ENCODE measurements at places on chromosomes 6 and 20. TPM values are rescaled to one million over a fixed set of nuclear protein-coding genes. Genes with fewer than 3 reads are reported as not detected.

TFAP2A gene
- total RNA-seq: 1.9 TPM

- DNase-seq: no peak
Observed at GRCh38 chr6:160203076-160203475, 55.5 kb downstream of the SLC22A2 start.

- DNase-seq: no peak
Observed at GRCh38 chr6:124033501-124033900, 229.8 kb downstream of the NKAIN2 start.

- DNase-seq: no peak
Observed at GRCh38 chr20:19756761-19757486, 1.1 kb upstream of the RIN2 start.

PRPF6 gene
- total RNA-seq: 46.3 TPM

DNA sequence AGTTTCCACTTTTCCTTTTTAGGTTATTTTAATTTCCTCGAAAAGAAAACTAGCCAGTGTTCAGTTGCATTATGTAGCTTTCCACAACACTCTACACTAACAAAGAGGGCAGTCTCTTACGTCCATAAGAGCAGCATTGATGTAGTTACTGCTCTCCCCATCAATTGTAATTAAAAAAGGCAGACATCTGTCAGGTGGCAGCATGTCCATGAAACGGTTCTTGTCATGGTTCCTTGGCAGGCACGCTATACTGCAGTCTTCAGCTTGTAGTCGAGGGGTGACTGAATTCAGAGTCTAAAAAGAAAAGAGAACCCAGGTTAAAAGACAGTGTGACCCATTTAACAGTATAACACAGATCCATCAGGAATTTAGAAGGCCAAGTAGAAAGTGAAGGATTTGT is 80.1 kb upstream of the THEMIS start:
- DNase-seq: no peak

- no peak for DNase-seq
Observed at GRCh38 chr6:104527311-104527710, 332.4 kb downstream of the HACE1 start.

DNA sequence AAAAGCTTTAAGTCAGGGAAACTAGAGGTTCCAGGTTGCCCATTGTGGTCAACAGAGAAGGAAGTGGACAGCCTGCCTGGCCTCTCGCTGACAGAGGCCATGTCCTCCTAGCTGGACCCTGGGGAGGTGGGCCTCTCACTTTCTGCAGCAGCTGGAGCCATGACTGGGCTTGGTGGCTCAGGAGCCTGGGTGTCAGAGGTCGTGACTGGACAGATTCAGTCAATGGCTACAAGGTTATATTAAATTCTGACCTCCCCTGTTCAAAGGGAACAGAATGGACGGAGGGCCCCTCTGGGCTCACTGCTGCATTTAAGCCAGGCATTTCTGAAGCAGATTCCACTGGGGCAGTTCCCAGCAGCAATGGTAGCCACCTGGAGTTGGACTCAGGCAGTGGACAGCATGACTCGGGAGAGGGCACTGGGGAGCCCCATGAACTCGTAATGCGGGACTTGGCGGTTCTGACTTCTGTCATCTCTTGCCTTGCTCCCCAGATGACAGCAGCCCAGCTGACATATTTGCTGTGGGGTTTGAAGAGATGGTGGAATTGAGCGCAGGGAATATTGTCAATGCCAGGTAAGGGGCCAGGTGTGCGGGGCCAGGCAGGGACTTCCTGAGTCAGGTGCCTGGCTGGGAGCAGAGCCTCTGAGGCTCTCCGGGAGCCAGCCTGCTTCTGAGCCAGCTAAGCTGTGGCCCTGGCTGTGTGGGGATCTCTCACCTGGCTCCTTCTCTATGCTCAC is 86.7 kb downstream of the SYNJ2 start:
- DNase-seq: no peak

DNA sequence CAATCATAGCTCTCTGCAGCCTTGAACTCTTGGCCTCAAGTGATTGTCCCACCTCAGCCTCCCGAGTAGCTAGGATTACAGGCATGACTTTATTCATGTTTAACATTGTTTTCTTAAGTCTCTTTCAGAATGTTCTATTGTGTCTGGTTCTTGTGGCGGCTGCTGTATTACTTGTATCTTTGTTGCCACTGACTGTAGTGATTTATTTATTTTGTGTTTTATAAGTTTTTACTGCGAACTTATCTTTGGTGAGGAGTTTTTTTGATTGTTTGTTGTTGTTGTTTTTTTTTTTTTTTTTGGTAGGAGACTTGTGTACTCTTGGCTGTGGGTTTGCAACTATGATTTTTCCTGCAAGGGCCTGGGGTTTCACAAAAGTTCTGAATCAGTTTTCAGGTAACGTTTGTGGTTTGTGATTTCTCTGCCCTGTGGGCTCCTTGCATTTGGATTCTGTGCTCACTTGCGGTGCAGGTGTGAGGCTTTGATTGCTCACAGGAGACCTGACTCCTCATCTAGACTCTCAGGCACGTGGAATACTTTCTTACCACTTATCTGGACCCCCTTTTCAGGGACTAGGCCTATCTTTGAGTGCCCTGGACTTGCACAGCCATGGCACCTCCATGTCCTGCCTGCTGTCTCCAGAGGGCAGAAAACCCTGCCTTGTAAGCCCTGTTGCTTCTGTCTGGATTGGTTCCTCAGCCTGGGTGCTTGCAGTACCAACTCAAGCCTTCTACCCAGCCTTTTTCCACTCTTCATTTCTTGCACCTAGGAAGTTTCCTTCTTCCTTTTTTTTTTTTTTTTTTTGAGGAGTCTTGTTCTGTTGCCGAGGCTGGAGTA is 25.2 kb downstream of the KIF25 start:
- no peak for DNase-seq

DNA sequence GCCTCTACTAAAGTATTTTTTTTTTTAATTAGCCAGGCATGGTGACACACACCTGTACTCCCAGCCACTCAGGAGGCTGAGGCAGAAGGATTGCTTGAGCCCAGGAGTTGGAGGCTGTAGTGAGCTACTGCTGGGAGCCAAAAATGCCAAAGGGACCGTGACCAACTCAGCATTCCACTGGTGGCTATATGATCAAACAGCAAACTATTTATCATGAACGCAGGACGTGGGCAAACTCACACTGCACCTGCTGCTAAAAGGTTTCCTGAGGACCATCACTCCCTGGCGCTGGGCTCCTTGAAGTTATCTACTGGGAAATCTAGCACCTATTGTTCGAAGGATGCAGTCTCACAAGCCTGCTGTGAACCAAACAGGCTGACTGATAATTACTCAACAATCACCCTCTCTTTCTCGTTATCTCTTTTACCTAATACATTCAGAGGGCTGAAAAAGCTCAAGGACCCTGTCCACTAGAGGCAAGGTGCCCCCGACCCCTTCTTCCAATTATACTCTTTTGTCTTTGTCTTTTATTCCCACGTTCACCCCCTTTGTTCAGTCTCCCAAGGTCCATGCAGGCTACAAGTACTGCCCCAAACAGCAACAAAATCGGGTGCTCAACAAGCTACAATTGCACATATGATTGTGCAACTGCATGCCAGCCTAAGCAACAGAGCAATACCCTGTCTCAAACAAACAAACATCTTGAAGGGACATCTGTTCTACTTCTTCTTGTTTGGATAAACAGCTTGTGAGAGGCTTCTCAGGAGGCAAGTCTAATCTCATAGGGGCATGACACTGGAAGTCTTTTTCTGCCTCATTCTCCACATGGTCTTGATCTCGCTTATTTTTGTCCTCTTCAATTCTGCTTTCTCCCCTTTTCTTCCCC is 47.7 kb upstream of the PLN start:
- DNase-seq: no peak

- DNase-seq: no peak
Observed at GRCh38 chr6:137867685-137868509, 838 bp downstream of the TNFAIP3 start.

ERVFRD-1 gene
- total RNA-seq: 0.13 TPM

GRCh38 chr6:75278474-75279077 is 6.0 kb downstream of the TMEM30A start:
- no peak for DNase-seq

DNA sequence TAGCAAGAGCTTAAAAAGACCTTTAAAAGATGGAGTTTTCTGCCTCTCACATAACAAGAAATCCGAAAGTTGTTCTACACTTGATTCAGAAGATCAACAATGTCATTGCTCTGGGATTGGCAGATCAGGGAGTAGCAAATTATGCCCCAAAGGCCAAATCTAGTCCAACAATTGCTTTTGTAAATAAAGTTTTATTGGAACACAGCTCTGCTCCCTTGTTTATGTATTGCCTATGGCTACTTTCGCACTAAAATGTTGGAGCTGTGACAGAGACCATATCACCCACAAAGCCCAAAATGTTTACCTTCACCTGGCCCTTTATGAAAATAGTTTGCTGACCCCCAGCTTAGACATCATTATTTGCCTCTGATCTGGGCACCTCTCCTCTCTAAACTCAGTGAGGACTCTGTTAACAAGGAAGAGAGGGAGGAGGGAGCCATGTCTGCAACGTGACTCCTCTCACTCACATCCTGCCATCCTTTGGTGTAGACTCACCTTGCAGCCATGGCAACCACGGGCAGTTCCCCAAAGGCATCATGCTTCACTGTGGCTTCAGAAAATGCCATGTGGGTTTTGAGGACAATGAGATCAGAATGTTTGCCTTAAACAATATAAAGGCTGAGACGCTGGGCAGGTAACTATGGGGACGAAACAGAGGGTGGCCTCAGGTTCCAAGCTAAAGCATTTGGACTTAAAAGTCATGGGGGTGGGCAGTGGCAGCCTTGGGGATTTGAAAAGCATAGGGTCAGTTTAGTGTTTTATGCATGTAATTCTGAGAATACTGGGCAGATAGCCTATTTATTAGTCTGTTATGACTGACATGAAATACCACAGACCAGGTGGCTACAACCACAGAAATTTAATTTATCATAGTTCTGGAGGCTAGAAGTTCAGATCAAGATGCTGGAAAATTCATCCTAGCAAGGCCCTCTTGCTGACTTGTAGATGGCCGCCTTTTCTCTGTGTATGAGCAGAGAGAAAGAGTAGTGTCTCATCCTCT is 149.7 kb upstream of the TNFAIP3 start:
- DNase-seq: no peak

DNA sequence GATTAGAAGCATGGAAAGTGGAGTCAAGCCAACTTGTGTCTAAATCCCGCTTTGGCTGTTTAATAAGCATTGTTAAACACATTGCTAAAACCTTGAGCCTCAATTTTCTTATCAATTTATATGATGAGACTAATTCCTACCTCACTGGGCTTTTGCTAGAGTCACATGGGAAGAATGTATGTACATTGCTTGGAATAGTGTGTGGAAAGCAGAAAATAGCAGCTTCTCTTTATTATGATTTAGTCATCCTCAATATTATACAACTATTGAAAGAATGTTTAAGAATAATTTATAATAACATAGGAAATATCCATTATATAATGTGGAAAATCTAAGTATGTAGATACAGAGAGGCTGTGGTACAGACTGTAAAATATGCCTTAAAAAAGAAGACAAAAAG is 313.0 kb upstream of the CDYL start:
- no peak for DNase-seq

DNA sequence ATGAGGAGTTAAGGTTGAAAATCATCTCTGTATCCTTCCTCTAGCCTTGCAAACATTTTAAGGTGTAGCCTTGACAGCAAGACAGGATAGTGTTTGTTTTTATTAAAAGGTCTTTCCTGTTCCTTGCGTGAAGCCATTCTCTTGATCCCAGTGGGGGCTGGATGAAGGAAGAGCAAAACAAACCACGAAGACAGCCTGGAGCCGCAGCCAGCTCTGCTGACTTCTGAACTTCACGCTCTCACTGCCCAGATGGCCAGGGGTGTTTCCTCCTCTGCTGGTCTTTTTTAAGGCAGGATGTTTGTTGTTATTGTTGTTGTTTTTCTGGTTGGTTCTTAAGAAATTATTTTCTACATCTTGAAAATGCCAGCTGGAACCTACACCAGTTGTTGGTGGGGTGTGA is 156.4 kb downstream of the MTHFD1L start:
- no peak for DNase-seq

DNA sequence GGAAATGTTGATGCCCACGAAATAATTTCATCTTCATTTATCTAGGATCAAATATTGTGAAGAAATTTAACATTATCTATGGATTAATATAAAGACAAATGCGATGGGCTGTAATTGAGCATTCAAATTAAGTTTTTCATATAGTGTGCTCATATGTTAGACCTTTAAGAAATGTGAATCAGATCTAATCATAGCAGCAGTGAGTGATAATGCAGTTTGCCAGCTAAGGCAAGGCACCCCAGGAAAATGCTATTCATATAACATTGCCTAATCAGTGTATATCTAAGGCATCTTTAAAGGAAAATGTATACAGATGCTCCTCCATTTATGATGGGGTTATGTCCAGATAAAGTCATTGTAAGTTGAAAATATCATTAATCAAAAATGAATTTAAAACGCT is 135.2 kb downstream of the KCNQ5 start:
- DNase-seq: no peak

ESR1 gene
- 6.3 TPM for total RNA-seq

ACTL10 gene
- total RNA-seq: 0.93 TPM

CRISP2 gene
- total RNA-seq: not detected
